Cerebellum (tissue), 4 donors: ENCODE measurements at places on chromosomes 2 and 18. TPM values are rescaled to one million over a fixed set of nuclear protein-coding genes. Genes with fewer than 3 reads are reported as not detected.

- DNase-seq, result no peak
Measured at GRCh38 chr18:53817976-53818950, 406.2 kb downstream of the MBD2 start.

GRCh38 chr18:74456349-74457042, 612 bp downstream of the DIPK1C start:
- no peak for DNase-seq

DNA sequence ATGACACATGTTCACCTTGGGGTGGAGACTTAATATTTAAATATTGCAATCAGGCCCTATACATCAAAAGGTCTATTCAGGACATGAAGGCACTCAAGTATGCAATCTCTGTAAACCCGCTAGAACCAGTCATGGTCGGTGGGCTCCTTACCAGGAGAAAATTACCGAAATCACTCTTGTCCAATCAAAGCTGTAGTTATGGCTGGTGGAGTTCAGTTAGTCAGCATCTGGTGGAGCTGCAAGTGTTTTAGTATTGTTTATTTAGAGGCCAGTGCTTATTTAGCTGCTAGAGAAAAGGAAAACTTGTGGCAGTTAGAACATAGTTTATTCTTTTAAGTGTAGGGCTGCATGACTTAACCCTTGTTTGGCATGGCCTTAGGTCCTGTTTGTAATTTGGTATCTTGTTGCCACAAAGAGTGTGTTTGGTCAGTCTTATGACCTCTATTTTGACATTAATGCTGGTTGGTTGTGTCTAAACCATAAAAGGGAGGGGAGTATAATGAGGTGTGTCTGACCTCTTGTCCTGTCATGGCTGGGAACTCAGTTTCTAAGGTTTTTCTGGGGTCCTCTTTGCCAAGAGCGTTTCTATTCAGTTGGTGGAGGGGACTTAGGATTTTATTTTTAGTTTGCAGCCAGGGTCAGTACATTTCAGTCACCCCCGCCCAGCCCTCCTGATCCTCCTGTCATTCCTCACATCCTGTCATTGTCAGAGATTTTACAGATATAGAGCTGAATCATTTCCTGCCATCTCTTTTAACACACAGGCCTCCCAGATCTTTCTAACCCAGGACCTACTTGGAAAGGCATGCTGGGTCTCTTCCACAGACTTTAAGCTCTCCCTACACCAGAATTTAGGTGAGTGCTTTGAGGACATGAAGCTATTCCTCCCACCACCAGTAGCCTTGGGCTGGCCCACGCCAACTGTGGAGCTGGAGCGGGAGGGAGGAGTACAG, 108.1 kb downstream of the XRCC5 start:
- DNase-seq, result no peak

GRCh38 chr18:72999971-73000607, 132.3 kb upstream of the NETO1 start:
- no peak for DNase-seq

Gene DES
- total RNA-seq, result 2.0 TPM

DNA sequence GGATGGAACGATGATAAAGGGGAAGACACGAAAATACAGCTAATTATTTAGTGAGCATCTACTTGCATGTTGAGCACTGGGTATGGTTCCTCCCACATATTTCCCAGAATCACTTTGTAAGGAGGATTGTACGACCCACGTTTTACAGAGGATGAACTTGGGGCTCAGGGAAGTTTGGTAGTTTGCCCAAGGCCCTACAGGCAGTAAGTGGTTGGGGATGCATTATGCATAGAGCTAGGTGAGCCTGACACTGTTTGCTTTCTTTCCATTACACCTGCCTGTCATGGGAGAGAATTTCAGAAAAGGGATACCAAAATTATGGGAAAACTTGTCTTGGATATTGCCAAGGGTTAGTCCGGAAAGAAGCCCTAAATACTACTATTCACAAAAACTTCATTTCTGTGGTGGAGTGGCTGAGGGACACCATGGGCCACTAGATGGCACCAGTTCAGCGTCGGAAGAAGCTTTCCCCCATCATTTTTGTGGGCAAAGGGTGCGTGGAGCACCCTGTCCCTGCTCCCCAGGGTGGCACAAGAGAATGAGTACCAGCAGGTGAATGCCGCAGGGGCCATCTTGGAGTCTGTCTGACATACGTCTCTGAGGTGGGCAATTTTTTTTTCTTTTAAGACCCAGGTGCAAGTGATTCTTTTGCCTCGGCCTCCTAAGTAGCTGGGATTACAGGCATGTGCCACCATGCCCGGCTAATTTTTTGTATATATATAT, 23.5 kb upstream of the C18orf32 start:
- peak; percentile 47 for DNase-seq

Gene VWA3B
- total RNA-seq, result 0.73 TPM

DNA sequence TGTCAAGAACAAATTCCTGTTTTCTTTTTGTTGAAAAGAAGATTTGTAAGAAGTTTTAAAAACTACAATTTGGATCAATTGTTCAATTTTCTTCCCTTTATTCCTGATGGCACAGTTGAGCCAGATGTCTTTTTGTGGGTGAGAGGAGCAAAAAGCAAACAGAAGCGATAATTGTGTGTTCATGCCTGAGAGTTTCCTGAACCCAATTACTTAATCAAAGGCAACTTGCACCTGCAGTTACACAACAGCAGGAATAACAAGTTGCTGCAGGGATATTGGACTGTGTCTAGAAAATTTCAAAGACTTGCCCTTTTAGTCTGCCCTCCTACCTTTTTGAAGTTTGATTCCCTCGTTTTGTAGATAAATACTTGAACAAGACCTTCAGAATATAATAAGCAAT, 383.6 kb downstream of the DSEL start:
- DNase-seq, result no peak

DNA sequence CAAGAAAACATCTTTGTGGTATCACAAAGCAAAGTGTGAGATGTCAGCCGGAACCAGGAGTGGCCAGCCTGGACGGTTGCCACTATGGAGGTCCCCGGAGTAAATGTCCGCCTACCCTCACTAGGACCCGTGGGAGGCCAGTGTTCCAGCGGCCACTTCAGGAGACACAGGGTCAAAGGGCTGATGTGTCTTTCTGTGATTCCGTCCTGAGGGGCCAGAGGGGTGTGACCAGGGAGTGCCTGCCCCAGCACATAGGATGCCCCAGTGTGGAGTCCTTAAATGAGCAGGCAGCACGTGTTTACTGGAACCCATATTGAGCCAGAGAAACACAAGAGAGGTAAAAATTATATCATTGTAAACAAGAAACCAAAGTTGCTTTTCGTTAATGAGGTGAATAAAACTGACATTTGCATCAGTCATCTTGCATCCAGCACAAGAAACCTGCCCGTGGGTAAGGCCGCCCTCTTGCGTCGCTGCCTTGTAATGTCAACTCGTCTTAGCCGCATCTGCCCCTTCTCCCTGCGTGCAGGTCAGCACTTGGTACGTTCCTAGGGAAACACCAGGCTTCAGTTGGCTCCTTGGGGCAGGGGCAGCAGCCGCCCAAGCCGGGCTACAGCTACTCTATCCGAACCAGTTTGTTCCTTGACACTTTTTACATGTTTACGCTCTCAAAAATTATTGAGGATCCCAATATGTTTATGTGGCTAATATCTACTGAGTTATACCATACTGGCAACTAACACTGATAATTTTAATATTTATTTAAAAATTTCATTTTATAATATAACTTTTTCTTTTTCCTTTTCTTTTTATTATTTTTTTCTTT, 46.7 kb upstream of the LAPTM4A start:
- DNase-seq, result peak; percentile 85

GRCh38 chr2:108392029-108392428, 14.3 kb downstream of the SULT1C4 start:
- no peak for DNase-seq

Gene RESP18
- total RNA-seq, result 1.1 TPM

- DNase-seq, result no peak
Measured at GRCh38 chr2:11068079-11068741, 87.1 kb upstream of the SLC66A3 start.

Gene MC4R
- 0.54 TPM for total RNA-seq

- no peak for DNase-seq
Measured at GRCh38 chr2:149616681-149617456, 29.3 kb upstream of the MMADHC start.

DNA sequence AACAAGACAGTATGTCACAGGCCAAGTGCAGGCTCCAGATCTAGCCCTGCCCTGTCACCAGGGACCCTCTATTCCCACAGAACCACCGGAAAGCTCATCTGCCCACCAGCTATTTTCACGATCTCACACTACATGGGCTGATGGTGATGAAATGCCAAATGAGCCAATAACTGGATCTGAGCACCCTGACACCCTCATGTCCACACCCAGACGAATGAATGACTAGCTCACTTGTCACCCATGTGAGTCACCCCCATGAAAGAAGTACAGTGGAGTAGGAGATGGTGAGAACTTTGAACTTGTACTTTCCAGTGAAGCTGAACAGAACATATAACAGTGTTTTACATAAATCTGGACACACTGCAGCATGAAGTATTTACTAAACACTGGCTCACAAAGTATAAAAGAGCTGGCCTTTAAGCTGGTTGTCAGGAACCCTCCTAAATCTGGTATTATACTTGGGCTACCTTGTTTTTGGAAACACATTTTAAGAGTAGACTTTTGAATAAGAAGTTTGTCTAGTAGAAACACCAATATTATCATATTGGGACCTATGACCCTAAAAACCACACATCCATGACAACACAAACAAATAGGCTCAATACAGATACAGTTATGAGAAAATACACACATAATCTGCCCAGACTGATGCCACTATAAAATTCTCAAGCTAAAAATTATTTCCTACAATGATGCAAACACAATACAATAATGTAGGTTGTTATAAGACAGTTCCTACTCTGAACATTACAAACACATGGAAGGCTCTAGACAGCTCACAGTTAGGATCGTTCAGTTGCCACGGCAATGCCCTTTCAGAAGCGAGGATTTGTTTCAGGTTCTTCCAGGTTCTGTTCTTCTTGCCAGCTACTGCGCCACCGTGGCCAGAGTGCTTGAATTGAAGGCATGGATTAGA, 19.0 kb downstream of the INO80C start:
- peak; percentile 60 for DNase-seq

Gene SCN1A
- total RNA-seq, result 69.5 TPM

DNA sequence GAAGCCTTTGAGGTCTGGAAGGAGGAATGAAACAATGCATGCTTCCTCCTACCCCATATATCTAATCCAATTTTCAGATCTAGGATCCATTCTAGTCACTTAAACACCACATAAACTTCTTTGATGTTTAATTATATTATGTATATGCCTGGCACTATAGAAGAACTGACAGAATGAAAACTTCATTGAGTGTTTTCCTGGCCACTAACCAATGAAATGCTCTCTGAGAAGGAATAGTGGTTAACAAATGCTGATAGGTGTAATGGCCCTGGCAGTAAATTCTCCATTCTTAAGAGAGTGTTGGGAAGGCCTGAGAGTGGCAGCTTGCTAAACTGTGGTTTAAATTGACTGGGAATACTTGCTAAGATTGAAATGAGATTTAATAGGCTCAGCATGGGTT, 710.0 kb downstream of the LRRTM4 start:
- DNase-seq, result no peak
